ENCODE measurements at places on chromosomes 16 and 17.
A peak's percentile ranks its signal among the peaks of the same experiment; 100 is the strongest.

- no peak for DNase-seq
Observed at GRCh38 chr17:40251576-40251975, 32.5 kb downstream of the WIPF2 start.

DNA sequence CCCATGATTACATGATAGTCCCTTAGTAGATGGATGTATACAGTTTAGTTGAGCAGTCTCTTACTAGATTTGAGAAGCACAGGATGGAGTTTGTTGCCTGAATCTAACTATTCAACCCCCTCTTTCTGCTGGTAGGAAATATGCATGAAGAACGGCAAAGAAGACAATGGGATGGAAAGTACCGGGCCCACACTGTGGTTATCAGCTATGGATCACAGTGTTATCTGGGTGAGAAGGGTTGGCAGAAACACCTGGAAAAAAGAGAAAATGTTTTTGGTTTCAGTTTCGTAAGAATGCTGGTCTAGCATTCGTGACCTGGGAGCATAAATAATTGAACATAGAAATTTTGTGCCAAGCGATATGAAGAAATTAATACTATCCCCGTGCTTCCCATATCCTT, 53.1 kb downstream of the ANKFN1 start:
- no peak for DNase-seq

DNA sequence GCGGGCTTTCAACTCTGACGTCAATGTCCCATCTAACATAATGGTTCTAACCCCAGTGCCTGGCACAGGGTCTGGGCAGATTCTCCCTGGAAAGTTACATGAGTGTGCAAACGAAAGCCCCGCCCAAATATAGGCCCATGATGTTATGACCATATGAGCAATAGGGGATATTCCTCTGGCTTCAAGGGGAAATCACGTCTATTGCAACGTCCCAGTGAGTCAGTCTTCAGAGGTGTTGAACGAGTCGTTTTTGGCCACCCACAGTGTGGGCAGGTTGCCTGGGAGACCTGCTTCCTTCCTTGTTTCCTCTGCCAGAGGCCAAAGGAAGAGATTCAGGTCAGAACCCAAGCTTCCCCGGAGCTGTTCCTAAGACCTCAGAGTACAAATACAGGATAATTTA, 30.3 kb downstream of the PIK3R5 start:
- peak; percentile 76 for DNase-seq

GRCh38 chr17:16406742-16407674, 8.4 kb upstream of the TRPV2 start:
- DNase-seq: no peak

- no peak for DNase-seq
Observed at GRCh38 chr17:4497101-4497824, 1.4 kb upstream of the SPNS2 start.

Data from CD4-positive, alpha-beta T cell treated with Interleukin-17A for 1 hour (primary cell).